ENCODE measurements at places on chromosomes 16 and 17.

- no peak for DNase-seq
Observed at GRCh38 chr17:39080421-39081078, 70.9 kb downstream of the PLXDC1 start.

DNA sequence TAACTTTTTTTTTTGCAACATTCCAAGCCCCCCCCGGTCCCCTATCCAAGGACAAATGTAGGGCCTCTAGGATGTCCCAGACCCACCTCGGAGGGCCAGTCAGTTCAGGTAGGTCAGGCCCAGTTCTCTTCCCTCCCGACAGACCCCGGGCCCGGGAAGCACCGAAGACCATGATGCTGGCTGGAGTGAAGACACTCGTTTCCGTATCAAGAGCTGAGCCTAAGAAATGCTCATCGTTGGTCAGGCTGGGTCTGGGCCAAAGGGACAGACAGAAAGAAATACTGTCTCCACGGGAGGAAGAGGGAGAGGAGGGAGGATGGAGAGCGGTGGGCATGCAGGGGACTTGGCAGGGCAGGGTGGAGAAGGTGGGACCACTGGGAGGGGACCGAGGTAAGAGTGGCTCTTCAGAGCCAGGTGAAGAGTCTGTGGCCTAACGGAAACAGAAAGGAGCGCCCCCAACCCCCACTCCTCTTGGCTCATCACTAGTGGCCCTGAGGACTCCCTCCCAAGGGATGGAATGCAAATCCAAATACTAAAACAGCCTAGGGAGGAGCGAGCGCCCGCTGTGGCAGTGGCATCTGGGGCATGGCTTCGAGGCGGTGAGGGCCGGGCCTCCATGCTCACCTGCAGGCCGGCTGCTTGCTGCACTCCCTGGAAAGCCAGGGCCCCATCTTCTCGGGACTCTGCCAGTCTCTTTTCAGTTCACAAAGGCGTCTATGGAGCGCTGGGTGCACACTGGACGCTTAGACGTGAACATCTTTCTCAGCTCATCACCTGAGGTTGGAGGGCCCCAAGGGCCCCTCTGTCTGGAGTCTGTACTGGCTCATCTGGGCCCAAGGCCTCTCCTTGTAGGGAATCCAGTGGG is 1.7 kb upstream of the ROGDI start:
- DNase-seq = no peak

GRCh38 chr16:85278839-85279238 is 166.6 kb upstream of the CIBAR2 start:
- no peak for DNase-seq

- DNase-seq = no peak
Observed at GRCh38 chr17:67024736-67025135, 19.6 kb upstream of the CACNG1 start.

DNA sequence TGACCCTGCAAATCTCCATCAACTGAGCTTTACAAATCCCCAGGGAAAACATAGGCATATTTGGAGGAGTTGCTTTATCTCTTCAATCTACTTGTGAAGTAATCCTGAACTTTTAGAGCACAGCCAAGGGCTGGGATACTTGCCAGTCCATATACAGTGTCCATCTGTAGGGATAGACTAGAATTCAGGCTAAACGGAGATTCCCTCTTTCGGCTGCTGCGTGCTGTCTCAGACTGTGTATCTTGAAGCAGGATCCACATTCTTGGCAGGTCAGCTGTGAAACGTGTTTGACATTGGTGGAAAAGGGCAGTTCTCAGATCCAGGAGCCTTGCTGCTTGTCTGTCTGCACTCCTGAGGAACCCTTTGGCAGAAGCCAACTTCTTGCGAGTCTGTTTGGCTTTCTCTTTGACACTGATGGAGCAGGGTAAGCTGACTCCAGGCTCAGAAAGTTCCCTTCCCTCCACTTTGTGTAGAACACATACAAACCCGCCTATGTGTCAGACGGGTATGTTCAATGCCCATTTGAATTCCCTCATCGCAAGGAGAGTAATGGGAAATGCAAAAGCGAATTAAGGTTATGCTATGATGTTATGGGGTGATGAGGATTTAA is 221.8 kb downstream of the MAP2K4 start:
- DNase-seq = no peak

DNA sequence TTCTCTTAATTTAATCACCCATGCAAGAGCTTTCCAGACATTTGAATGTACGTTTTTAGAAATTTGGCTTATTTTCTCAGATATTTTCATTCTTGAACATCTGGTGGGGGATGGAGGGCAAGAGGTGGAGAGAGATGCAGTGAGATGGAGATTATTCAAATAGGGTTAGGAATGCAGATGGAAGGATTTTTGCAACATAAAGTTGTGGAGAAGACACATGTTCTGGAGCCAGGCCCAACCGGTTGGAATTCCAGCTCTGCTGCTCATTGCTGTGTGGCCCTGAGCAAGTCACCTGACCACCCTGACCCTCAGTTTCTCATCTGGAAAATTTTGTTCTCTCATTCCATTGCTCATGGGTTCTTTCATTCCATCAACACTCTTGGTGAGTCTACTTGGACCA is 66.9 kb downstream of the IRX3 start:
- no peak for DNase-seq

DNA sequence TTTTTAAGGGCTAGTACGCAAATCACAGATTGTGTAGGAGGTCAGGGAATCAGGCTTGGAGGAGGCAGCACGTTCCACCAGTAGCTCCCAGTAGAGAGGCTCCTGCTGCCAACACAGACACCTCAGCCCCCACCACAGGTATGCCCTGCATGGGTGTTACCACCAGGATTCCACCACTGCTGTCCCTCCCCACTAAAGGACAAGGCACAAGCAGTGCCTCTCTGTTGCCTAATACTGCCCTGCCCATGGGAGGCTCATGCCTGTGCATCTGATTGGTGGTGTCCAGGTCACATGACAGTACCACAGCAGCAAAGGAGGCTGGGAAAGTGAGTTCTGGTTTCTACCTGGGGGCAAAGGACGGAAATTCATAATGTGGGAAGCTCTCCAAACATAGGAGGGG is 33.6 kb upstream of the CACNG4 start:
- DNase-seq = no peak

- DNase-seq = no peak
Observed at GRCh38 chr16:71674229-71674628, 48.2 kb downstream of the MARVELD3 start.

DNA sequence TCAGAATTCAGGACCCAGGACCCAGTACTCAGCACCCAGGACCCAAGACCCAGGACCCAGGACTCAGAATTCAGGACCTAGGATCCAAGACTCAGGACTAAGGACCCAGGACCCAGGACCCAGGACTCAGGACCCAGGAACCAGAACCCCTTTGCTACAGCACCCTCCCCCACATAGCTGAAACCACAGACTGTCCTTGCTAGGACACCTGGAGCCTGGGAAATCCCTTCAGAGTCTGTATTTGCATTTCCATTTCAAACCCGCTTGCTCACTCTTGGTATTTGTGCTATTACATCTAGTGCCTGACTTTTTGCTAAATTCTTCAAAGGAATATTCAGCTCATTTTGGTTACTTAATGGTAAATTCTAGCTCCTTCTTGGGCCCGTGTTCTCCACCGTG is 275.8 kb upstream of the MAF start:
- DNase-seq = no peak

DNA sequence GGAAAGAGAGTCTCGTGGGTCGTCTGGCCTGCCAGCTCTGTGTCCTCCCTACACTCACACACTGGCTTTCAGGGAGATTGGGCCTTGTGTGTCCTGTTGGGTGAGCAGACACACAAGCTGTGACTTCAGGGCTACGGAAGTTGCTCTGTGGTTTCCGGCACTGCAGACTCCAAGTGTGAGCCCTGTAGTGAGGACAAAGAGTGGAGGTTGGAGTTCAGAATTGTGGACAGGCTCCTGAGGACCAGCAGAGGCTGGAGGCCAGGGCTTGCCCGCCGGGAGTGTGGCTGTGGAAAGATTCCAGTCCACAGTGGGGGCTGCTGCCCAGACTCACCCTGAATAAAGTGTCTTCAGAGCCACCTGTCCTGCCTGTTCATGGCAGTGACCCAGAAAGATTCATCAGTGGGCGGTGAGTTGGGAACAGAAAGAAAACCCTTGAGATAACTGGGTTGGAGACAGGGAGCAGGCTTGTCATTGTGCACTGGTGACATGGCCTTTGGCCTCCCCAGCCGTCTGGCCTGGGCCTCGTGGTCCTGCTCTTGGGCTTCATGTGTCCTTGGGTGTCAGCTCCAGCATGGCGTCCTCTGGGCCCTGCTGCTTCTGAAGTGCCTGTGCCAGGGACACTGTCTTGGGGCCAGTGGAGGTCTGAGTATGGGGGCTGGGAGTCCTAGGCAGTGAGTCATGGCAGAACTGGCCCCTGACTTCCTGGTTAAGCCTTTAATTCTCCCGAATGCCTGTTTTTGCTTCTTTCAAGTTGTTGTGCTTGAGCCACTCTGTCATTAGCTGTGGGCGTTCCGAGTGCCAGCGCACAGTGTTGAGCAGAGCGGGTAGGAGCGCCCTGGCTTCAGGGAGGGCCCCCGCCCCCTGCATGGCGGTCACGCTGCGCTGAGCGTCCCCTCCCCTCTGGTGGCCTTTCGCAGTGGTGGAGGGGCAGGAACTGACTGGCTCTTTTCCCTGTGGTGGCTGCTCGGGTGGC is 19.9 kb upstream of the ZNF750 start:
- DNase-seq = peak; percentile 71

DNA sequence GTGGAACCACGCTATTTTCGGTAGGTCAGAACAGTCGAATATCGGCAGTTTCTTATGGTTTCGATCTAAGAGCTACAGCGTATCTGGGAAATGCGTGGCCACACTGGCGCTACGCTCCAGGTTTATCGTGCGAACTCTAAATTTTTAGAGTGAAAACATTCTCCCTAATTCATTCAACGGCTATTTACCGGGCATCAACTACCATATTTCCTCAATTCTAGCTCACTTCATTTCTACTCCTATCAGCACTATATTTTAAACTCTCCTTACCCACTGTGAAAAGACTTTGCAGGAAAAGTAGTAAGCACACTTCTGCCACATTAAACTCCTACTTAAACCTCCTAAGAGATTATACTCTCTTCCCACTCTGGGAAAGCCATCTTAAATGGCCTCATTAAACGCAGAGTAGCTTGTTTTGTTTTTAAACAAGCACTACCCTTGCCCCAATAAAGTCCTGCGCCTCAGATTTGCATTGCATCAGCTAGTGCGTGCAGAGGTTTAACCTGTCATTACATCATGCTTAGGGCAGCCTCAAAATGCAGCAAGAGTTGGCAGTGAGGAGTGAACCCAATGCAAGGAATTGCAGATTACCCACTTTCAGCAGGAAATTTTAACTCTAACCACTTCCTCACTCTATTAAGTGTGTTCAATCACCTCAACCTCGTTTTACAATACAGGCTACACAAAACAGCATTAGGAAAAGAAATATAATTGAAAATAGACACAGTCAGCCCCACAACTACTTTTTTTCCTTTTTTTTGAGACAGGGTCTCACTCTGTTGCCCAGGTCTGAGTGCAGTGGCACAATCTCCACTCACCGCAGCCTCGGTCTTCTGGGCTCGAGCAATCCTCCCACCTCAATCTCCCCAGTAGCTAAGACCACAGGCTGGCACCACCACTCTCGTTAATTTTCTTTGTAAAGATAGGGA is 18.8 kb downstream of the SIAH1 start:
- peak; percentile 10 for DNase-seq

DNA sequence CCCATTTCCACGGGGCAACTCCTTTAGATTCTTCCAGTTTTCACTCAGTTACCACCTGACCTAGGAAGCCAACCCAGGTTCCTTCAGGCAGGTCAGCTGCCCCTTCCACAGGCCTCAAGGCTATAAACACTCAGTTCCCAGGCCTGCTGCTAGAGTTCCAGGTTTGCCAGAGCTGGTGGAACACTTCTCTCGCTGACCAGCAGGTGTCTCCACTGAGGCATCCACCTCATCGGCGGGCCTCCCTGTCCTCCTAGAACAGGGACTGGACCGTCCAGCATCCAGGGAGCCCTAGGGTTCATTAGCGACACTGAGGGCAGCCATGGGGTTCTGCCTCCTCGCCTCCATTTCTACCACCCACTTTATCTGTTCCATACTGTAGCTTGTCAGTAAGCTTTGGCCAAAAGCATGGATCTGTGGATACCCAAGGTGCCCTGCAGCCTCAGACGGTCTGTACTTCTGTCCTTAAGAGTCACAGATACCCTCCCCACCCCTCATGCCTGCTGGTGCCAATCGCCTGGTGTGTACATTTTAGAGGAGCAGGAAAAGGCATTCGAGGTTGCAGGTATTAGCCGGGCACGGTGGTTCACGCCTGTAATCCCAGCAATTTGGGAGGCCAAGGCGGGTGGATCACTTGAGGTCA is 29.0 kb downstream of the PIMREG start:
- peak; percentile 89 for DNase-seq

DNA sequence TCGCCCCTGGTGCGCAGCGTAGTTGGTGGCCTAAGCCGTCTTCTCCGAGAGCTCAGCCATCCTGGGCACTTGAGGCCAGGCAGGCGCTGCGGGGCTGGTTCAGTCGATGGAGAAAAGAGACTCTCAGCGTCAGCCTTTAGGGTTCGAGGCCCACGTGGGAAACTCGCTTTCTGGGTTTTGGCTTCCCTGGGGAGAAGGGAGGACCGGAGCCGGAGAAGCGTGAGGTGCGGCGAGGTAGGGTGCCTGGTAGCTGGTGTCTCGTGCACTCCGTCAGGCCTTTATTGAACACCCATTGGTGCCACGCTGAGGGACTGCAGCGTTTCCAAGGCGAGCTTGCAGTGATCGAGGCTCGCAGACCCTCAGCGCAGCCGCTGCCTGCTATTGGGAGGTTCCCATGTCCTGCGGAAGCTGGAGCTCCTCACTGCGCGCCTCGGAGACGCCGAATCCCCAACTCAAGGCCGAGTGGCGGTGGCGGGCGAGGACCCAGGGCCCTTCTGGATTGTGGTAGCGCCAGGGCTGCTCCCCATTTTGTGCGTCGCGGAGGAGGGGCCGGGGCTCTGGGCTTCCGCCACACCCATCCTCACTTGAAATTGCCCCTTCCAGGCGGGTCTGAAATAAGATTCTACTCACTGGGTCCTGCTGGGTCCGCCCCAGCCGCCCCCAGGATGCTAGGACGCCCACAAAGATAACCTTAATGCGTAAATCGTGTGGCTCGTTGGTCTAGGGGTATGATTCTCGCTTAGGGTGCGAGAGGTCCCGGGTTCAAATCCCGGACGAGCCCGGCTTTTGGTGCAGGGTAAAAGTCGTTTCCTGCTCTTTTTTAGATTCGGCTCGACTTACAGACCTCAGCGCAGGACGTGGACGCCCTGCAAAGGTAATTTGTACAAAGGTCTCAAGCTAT is 1.2 kb downstream of the OR1F1 start:
- peak; percentile 63 for DNase-seq

- DNase-seq = no peak
Observed at GRCh38 chr16:23155445-23156049, 6.3 kb upstream of the USP31 start.

- DNase-seq = no peak
Observed at GRCh38 chr16:86211800-86212199, 298.5 kb upstream of the FOXF1 start.

GRCh38 chr17:79109584-79109983 is 35.0 kb downstream of the ENGASE start:
- DNase-seq = no peak

- DNase-seq = no peak
Observed at GRCh38 chr17:78535273-78536197, 41.7 kb downstream of the DNAH17 start.
